ENCODE measurements at places on chromosomes 2 and 18.

- DNase-seq, result no peak
These were observed 20.7 kb upstream of the ALLC start for GRCh38 chr2:3637311-3637675.

- DNase-seq, result no peak
These were observed 5.1 kb downstream of the AGPS start for GRCh38 chr2:177397481-177398289.

DNA sequence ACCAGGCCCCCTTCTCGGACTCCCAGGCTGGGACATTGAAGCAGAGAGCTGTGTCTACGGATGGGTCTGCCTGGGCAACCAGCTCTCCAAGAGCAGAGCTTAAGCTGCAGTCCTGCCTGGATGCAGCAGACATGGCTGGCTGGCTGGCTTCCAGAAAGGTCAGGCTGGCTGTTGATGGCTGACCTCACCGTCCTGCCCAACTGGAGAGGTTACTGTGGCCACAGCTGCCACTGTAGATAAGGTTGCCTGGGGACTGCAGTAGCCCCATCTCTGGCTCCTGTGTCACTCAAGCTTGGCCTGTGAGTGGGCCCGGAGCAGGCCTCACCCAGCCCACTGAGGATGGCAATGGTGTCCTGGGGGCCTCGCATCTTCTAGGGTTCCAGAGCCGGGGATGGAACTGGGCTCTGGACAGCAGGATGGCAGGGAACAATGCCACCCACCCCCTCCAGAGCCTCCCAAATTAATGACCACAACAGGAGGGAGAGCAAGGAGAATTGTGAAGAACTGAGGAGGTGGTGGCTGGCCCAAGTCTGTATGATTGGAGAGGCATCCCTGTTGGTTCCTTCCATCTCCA, 37.0 kb upstream of the FOSL2 start:
- no peak for DNase-seq

DNA sequence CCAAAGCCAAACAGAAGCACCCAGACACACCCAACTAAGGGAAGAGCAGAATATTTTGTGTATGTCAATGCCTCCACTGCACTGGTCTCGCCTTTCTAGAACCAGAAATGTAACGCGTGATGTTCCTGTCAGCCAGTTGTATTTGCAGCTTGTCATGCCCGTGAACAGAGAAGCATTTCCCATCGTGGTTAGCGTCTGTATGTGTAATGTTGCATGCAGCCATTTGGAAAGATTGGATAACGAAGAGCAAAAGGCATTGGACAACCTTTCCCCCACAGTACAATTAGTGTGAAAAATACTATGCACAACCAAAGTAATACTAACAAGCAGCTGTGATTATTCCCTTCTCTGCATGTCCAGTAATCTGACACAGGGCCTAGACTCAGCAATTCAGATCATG, 140.5 kb downstream of the TMEM163 start:
- DNase-seq, result no peak

GRCh38 chr18:44729631-44730101, 49.0 kb downstream of the SETBP1 start:
- DNase-seq, result no peak

- DNase-seq, result no peak
These were observed 564.0 kb upstream of the POU3F3 start for GRCh38 chr2:104289651-104290565.

GRCh38 chr18:75815767-75816166, 388.3 kb upstream of the SMIM21 start:
- DNase-seq, result no peak

DNA sequence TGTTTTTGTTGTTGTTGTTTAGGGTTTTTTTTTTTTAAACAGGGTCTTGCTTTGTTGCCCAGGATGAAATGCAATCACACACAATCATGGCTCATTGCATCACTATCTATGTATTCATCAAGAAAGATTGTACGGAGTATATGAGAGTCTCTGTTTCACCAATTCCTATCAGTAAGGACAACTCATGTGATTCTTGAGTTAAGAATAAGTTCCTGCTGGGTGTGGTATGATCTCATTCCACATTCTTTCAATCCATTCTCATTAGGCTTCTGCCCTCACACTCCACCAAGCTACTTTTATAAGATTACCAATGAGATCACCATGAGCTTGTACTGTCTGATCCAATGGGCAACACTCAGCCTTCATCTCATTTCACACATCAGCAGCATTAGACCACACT, 9.1 kb upstream of the AP1S3 start:
- DNase-seq, result no peak

DNA sequence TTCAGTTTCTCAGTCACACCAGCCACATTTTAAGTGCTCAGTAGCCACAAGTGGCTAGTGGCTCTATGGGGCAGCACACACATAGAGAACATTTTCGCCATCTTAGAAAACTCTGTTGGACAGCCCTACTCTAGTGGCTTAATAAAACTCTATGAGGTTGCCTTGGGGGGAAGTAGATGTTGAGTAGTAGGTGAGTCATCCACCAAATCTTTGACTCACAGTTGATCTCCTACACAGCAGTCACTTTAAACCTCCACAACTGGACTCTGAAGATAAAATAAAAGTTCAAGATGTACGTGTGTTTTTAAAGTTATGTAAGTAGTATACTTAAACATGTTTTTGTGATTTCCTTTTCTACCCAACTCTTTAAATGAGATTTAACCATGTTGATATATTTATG, 379.0 kb downstream of the SETBP1 start:
- DNase-seq, result no peak

- peak; percentile 35 for DNase-seq
These were observed 10.6 kb upstream of the ITGB6 start for GRCh38 chr2:160210599-160211138.

DNA sequence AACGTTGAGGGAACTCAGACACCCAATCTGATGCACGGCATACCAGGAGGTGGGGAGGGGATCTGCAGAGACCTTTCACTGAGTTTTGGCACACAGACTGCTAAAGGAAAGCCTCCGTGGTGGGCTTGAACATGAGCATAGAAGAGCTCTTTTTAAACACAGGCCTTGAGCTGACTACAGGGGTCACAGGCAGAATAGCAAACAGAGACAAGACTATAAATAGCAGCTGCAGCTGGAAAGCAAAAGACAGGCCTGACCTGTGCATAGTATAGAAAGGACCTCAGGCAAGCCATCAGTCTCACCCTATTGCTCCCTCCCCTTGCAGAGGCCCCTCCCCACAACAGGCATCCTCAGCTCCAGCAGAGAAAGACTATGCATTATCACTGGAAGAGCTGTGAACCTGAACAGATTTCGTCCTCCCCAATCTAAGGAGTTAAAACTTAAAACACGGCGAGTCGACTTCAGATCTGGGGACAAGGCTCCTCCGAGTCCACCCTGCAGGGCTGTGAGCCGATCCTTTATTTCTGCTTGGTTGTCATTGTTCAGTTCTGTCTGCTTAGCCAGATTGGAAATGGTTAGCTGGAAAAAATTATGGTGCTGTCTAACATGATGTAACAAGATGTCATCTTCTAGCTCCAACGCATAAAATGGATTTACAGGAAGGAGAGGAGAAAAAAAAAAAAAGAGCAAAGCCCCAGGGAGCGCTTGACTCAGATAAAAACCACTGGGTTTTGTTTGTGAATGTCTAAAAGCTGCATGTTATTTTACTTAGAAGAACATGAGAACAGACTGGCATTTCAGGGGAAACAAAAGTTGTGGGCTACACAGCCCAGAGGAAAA, 25.2 kb upstream of the LCLAT1 start:
- no peak for DNase-seq

GRCh38 chr2:225025917-225026571, 16.2 kb downstream of the DOCK10 start:
- DNase-seq, result no peak

DNA sequence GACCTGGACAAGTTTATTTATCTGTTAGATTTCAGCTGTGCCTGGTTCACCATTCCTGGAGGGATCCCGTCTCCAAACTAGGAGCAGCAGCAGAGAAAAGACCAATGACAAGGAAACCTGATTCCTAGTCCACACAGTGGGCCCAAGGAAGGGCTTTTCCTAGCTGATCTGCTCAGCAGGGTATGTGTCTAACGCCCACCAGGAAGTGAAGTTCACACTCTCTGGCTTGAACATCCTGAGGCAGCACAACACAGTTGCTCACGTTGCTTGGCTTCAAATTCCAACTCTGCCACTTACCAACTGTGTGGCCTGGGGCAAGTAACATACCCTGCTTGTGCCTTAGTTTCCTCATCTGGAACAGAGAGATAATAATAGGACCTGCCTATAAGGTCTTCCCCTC, 42.9 kb downstream of the XDH start:
- DNase-seq, result no peak

GRCh38 chr2:105870858-105871257, 126.1 kb downstream of the NCK2 start:
- DNase-seq, result no peak

DNA sequence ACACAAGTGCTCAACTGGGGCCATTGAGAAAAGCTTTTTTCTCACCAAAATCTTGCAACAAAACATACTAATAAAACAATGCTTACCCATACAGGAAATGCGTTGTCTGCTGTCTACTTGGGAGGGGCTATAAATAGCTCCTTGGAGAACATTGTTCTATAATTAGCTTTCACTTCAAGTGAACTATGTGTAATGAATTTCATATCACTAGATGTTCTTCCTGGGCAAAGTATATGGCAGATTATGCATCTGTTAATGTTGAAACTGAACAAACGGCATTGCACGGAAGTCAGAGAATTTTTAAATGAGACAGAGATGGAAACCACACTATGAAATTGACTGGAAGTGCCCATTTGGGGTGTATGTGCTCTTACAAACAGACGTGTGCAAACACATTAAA, 6.4 kb upstream of the NPAS2 start:
- DNase-seq, result no peak

DNA sequence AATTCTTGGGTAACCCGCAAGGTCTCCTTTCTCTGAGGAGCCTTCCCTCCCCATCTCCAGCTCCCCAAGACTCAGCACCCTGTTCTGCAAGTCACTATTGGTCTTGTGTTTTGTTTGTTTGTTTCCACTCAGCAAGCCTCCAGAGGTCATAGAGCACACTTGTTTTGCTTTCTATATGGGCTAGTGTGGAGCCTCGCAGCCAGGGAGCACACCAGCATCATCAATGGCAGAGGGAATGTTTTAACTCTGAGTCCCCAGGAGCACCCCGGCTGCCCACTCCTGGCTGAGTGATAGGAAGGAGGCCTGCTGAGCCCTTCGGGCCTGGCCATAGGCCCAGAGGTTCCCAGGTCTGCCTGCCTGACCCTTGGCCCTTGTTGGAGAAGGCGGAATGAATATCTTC, 36.6 kb downstream of the GLI2 start:
- no peak for DNase-seq

GRCh38 chr2:238396663-238397062, 30.1 kb upstream of the ASB1 start:
- no peak for DNase-seq

DNA sequence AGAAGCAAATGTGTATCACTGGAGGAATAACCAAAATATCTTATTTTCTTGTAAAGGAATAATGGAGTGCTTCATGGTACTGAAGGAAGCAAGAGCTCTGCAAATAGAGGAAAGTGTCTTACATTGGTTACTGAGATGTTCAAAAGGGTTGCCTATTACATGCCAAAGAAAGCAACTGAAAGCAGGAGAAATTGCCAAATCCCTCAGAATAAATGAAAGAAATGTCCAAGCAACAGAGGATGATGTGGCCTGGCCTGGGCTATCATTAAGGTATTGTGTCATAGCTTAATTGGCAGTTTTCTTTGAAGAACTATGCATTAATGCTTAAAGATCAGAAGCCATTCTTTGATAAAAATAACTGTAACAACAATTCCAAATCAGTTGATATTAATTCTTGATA, 173.7 kb downstream of the RAB3GAP1 start:
- no peak for DNase-seq

- DNase-seq, result no peak
These were observed 1.0 kb downstream of the MARS2 start for GRCh38 chr2:197705912-197706838.

- DNase-seq, result no peak
These were observed 599.8 kb downstream of the NRXN1 start for GRCh38 chr2:50431958-50432650.

DNA sequence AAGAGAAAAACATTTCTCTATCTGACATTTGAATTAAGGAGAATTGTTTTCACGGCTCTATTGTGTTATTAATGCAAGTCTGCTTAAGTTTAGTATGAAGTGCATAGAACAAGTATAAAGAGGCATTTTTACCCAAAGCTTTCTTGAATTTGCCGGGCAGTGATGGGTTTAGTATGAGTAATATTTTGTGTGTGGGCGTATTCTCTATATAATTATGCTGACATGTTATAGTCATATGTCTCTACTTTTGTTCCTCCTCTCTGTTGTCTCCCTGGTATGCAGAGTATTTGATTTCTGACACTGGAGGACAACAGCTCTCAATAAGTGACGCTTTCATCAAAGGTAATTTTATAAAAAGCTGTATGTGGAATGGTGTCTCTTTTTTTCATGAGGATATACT, 45.9 kb downstream of the PIKFYVE start:
- no peak for DNase-seq

GRCh38 chr18:56831988-56832387, 180.8 kb downstream of the WDR7 start:
- no peak for DNase-seq

DNA sequence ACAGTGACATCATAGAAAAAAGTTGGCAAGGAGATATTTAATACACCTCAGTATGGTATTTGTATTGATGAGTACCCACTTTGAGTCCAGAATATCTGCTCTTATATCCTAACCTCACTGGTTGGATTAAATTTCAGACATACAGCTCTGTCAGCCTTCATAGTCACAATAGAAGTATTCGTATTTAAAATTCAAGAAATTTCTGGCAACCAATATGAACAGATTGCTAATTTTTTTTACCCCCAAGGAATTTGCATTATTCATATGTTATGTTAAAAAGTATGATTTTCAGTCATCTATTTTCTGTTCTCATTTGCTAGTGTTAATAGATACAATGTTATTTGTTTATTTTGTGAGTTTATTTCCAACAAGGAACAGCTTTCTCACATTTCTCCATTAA, 1306.8 kb upstream of the NXPH2 start:
- DNase-seq, result no peak

GRCh38 chr2:172655091-172655837, 80.4 kb upstream of the RAPGEF4 start:
- no peak for DNase-seq

DNA sequence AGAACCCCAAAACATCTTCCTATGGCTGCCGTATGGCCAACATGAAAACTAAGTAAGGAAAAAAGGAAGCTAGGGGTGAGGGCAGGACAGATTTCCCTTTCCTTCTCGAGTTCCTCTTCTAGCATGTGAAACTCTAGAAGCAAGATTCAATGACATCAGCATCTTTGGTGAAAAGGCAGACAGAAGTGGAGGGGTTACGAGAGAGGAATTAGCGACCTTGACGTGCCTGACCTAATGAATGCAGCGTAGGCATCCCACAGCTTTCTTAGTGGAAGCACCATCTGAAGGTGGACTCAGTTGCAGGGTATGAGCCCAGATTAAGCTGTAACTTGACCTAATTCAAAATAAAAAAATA, 47.9 kb upstream of the PELI1 start:
- no peak for DNase-seq

DNA sequence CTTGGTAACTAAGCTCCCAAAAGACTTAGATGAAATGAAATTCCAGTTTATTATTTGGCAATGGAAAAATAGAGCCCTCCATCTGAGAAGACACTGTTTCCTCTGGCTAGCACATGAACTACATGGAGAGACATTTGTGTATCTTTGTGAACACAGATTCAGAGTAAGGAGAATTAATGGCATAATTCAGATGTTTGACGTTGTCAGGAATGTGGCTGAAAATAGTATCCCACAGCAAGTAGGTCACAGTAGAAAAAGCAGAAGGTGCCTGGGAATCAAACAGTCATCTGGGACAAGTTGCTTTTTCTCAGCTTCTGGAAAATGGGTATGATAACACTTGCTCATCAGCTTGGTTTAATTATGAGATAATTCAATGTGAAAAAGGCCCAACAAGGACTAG, 288.6 kb downstream of the PTPRM start:
- no peak for DNase-seq

GRCh38 chr2:230816735-230817134, 48.0 kb upstream of the ITM2C start:
- no peak for DNase-seq

Data from central memory CD8-positive, alpha-beta T cell (primary cell).